ENCODE measurements at places on chromosomes 11 and 22.
A peak's percentile ranks its signal among the peaks of the same experiment; 100 is the strongest.

GRCh38 chr22:24599514-24599913 lies 3.5 kb upstream of the GGT1 start:
- DNase-seq, result no peak

DNA sequence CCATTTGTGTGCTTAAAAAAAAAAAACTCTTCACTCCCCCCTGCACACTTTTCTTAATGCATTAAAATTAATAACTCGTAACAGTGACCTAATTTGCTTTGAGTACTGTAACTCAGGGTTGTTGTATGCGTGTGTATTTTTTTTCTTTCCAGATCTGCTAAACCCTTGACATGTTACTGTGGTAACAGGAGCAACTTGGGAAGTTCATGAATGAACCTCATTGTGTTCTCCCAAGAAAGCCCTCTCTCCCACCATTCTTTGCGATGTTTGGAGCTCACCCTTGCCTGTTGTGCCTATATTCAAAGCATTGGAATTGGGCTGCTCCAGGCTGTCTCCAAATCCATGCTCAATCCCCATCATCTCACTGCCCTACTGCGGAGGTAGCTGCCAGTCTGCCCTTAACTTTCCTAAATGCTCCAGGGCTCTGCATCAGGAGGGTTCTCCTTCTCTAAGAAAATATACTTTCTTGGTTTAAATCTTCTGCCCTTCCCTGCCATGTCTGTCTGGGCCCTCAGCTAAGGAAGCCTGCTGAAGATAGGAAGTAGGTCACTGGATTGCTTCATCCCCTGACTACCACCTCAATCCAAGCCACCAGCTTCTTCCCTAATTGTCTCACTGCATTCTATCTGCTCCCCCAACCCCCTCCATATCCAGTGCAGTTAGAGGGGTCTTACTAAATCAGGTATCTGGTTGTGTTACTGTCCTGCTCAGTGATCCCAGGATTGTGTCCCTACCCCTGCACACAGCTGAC lies 70.3 kb downstream of the KIRREL3 start:
- no peak for DNase-seq

DNA sequence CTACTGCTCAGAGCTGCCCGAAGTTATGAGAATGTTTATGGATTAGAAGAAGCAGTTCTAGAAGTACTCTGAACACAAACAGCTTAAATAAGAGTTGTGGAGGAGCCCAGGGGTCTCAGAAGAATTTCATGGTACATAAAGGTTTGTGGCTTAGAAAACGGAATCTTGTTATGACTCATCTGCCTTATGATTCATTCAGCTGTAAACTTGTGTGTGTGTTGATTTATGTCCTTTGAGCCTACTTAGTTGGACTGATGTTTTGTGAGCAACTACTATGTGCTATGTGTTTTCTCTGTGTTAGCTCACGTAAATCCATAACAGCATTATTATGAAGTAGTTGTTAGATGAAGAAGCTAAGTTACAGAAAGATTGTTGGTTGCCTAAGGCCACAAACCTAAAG lies 203.7 kb downstream of the PGR start:
- peak; percentile 86 for DNase-seq

- no peak for DNase-seq
Measured at GRCh38 chr11:465896-466530, 15.9 kb downstream of the PTDSS2 start.

DNA sequence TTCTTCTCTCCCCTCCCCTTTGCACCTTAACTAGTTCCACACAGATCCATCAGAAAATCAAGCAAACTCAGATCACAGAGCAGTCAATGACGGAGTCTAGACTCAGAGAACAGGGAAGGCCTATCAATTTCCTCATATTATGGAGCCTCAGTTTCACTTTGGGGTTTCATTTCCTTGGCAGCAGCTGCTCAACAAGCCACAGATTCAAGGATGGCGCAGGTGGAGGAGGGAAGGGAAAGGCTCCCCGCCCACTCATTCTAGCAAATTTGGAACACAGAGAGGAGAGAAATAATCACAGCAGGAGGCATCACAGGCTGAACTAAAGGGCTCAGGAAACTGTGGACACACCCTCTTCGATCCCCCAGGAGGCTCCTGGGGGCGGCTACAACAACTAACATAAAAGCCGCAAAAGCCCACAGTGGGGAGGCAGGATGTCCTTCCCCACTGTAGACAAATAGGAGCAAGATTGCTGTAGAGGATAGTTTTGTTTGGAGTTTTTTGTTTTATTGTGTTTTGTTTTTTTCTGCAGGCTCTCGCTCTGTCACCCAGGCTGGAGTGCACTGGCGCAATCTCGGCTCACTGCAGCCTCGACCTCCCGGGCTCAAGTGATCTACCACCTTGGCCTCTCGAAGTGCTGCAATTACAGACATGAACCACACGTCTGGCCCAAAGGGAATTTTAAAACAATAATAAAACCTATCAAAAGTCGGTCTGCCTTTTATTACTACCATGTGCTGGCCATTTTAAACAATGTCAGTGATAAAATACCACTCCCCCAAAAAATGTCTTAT lies 3.4 kb downstream of the PLAAT3 start:
- peak; percentile 48 for DNase-seq

Data from M059J (cell line).